ENCODE measurements at places on chromosomes 16 and 17.

GRCh38 chr17:17883801-17884200 lies 47.0 kb upstream of the SREBF1 start:
- no peak for DNase-seq

DNA sequence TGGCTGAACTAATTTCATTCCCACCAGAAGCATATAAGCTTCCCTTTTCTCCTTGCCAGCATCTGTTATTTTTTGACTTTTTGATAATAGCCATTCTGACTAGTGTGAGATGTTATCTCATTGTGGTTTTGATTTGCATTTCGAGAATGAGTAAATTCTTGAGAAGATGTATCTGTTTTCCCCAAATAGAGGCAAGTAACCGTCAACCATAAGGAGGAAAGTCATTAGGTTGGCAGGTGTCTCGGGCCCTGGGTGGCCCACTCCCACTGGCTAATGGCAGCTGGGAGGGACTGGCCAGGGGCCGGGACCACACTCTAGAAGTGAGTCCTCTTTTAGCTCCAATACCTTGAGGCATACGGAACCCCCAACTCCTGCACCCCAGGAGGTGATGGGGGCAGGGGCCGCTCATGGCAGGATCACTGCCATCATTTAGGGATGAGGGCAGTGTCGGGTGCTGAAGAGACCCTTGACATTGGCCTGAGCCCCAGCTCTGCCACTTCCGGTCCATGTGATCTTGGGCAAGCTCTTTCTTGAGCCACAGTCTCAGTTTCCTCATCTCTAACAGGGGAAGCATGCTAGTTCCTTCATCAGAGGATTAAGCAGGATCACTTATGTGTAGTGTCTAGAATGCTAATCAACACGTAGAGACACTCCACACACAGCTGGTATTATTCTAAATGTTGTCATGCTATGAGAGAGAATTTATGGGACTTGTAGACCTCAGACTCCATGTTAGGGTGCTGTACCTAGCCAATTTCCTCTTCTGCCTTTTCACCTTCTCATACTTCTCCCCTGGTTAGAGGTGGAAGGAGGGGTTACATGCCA lies 44.3 kb downstream of the RGS9 start:
- no peak for DNase-seq

DNA sequence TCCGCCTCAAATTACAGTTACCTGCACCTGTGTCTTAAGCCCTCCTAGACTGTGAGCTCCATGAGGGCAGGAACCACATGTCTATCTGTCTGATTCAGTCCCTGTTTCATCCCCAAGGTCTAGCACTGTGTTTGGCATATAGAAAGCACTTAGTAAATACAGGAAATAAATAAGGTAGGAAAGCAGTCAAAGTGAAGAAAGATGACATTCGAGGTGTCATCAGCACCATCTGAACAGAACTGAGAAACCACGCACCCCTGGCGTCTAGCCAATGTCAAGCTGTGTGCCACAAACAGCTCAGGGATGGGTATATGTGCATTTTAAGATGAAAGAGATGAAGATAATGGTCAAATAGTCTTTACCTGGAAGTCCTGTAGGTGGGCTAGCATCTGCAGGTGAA lies 79.6 kb upstream of the ATP2A3 start:
- DNase-seq = no peak

DNA sequence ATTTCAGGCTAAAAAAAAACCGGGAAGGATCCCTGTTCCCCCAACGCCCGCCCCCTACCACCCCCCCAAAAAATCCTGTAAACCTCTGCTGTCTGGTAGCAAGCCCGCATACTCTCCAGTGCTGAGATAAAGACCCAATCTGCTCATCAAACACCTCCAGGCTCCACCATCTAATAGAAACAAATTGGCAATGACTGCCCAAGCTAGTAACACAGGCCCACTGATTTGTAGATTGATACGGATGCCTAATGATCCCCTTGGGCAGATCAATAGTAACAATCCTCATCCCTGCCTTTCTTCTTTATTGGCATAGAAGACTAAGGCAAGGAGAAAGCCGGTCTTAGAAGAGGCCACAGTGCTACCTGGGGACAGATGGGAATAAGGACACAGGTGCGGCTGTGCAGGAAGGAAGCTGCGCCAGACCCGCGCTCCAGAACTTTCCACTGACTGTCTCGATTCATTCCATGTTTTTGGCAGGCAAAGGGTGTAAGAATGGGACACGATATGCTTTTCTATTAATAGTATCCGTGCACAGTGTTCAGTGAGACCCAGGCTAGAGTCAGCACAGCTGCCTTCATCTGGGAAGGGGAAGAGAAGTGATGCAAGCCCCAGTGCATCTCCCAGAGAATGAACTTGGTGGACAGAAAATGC lies 407.6 kb upstream of the PSMD7 start:
- no peak for DNase-seq

- DNase-seq = peak; percentile 93
Observed at GRCh38 chr17:57518587-57519581, 226.2 kb downstream of the CCDC182 start.

GRCh38 chr17:16820979-16821543 lies 131.0 kb downstream of the CCDC144A start:
- no peak for DNase-seq

GRCh38 chr17:61323003-61323908 lies 76.4 kb upstream of the TBX2 start:
- DNase-seq = no peak

GRCh38 chr16:83247767-83248372 lies 559.9 kb upstream of the HSBP1 start:
- no peak for DNase-seq
